NCI-H524 (cell line): ENCODE measurements at places on chromosomes 3 and 15.

- DNase-seq: no peak
Observed at GRCh38 chr3:41508063-41508696, 308.9 kb downstream of the CTNNB1 start.

GRCh38 chr3:43214616-43215015 lies 71.7 kb upstream of the SNRK start:
- no peak for DNase-seq

DNA sequence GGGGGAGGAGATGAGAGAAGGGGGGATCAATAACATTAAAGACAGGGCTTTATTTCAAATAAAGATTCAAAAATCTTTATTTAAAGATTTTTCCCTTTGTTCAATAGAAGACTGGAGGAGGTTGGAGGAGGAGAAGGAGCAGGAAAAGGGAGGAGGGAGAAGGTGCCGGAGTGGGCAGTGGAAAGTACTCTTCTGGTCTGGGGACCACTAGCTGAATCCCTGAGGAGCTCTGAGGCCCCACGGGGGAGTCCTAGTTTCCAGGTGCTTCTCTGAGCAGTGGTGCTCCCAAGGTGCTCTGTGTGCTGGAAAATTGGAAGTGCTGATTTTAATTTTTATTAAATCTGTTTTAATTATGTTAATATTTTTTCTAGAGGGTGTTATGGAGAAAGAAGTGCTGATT lies 19.4 kb upstream of the SEMA4B start:
- DNase-seq: no peak

DNA sequence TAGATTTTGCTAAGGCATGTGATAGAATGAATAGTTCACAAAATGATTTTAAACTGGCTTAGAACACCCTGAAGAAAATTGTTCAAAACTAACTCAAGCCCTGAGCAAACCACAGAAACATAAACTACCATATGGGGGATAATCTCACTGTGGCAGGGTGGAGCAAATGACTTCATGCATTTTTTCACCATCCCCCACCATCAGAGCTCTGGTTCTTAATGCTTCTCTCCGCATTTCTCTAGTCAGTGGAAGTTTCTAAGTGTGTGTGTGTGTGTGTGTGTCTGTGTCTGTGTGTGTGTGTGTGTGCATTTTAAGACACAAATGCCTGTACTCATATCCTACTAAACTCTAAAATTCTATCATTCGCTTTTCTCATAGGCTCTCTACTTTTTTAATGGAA lies 107.1 kb upstream of the PHLDB2 start:
- DNase-seq: peak; percentile 49

DNA sequence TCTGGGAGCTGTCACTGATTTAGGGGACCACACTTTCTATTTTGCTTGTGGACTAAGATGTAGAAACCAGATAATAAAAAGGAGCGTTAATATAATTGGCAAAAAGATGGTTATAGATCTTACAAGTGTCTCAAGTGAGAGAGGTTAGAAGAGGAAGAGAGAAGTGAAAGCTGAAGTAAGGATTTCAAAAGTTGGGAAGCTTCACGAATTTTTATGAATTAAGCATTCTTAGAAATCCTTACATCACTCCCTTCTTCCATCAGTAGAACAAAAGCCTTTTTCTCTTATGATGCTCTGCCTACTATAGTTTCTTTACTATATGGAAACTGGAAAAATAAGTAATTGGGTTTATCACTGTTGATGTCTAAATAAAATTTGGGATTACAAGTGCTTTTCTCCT lies 146.5 kb downstream of the FNDC3B start:
- DNase-seq: no peak

- DNase-seq: no peak
Observed at GRCh38 chr3:32865383-32865782, 47.6 kb downstream of the TRIM71 start.

- peak; percentile 79 for DNase-seq
Observed at GRCh38 chr3:136819392-136819730, 435 bp downstream of the SLC35G2 start.

GRCh38 chr3:67048067-67048714 lies 50.1 kb downstream of the KBTBD8 start:
- no peak for DNase-seq
